T-helper 2 cell treated with Interferon-gamma antibody and Interleukin-4, amounts not matched to agents 100 ng/mL and 5 ng/mL, for 36 hours (primary cell): ENCODE measurements at places on chromosomes 12 and 14. TPM values are rescaled to one million over a fixed set of nuclear protein-coding genes. Genes with fewer than 3 reads are reported as not detected.

The RTN1 gene
- not detected in 2 replicates for total RNA-seq

The BHLHE41 gene
- not detected in 2 replicates for total RNA-seq

The SPX gene
- total RNA-seq, result 0.52 and 1.1 TPM in 2 replicates

The KRT72 gene
- 0.27 and 0.30 TPM in 2 replicates for total RNA-seq

The STX2 gene
- 22.0 and 24.1 TPM in 2 replicates for total RNA-seq

The CEBPE gene
- 0.09 TPM in 1 of 2 replicates, not detected in the other for total RNA-seq

The NTS gene
- total RNA-seq, result not detected in 2 replicates

The ABCC9 gene
- 0.02 TPM in 1 of 2 replicates, not detected in the other for total RNA-seq

The ZBTB42 gene
- total RNA-seq, result 5.4 and 5.5 TPM in 2 replicates

The LRR1 gene
- 48.4 and 48.7 TPM in 2 replicates for total RNA-seq

The APOF gene
- total RNA-seq, result not detected in 2 replicates

The NKX2-1 gene
- not detected in 2 replicates for total RNA-seq

The ZDHHC22 gene
- total RNA-seq, result not detected in 2 replicates
